ENCODE measurements at places on chromosomes 7 and 10.

GRCh38 chr7:16205466-16205865, 215.9 kb downstream of the CRPPA start:
- DNase-seq = no peak

GRCh38 chr7:8129318-8129659, 132.7 kb downstream of the ICA1 start:
- no peak for DNase-seq

DNA sequence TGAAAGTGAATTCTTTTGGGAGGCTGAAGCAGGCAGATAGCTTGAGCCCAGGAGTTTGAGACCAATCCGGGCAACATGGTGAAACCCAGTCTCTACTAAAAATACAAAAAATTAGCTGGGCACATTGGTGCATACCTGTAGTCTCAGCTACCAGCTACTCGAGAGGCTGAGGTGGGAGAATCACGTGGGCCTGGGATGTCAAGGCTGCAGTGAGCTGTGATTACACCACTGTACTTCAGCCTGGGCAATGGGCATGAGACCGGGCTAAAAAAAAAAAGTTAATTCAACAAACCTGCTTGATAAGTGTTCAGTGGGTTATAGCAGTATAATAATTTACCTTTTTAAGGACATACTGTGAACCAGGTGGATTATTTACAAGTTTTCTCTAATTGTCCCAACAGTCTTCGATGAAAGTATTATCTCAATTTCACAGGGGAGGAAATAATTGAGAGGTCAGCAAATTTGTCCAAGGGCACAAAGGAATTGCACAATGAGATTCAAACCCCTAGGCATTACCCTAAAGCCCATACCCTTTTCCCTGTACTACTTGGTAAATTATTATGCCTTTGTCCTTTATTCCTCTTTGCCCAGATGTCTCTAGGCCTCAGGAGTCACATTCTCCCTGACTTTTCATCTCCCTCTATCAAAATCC, 13.1 kb upstream of the DLD start:
- no peak for DNase-seq

DNA sequence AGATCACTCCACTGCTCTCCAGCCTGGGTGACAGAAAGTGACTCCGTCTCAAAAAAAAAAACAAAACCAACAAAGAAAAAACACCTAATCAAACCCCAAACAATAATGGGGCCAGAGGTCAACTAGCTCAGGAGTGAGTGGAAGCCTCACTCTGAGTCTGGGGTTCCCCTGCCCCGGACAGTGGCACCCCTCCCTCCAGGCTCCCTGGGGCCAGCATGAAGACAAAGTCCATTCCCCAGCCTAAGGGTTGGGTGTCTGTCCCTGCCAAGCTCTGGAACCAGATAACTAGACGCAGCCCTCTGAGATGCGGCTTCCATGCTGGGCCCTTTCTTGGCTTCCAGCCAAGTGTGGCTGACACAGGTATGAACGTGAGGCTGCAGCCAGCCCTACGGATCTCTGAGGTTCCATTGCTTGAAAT, 1.7 kb upstream of the FUOM start:
- DNase-seq = no peak

- DNase-seq = no peak
Observed at GRCh38 chr7:68107968-68108367, 1111.3 kb downstream of the TYW1 start.

Measured in AG08396 (cell line).